Suprapubic skin (tissue), 4 donors: ENCODE measurements at places on chromosomes 5 and 9.

GRCh38 chr5:1743061-1743768, 56.4 kb downstream of the MRPL36 start:
- DNase-seq: peak; percentile 50

- DNase-seq: no peak
Observed at GRCh38 chr9:79430619-79431018, 141.1 kb upstream of the TLE4 start.

DNA sequence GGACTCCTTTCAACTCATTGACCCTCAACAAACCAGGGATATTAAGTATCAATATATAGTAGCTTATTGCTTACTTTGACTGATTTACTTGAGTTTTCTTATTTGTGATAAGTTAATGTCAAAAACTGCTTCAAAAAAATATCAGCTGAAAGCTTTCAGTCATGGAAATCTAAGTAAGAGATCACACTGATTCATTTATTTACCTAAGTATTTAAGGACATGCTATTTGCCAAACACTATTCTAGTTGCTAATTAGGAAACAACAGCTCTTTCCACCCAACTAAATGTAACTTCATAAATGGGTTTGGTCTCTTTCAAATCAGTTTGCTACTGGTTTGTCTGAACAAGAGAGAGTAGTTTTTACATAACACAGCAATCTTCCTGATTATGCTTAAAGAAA, 48.2 kb downstream of the CHD1 start:
- DNase-seq: no peak

GRCh38 chr9:138007566-138007917, 130.0 kb downstream of the CACNA1B start:
- no peak for DNase-seq

DNA sequence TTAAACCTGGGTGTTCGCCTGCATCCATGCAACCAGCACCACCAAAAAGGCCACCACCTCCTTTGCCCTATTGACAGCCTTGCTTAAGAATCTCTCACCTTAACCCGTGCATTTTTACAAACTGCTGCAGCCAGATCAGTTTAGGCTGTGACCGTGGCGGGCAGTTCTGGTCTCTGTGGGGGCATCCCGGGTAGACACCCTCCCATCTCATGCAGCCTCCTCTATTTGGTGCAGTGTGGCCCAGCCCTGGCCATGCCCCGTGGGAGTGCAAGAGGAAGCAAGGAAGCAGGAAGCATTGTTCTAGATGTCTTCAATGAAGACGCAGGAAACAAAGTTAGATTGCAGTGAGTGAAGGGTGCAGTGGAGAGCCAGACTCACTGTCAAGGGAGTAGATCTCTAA, 108.8 kb upstream of the MVB12B start:
- DNase-seq: no peak

DNA sequence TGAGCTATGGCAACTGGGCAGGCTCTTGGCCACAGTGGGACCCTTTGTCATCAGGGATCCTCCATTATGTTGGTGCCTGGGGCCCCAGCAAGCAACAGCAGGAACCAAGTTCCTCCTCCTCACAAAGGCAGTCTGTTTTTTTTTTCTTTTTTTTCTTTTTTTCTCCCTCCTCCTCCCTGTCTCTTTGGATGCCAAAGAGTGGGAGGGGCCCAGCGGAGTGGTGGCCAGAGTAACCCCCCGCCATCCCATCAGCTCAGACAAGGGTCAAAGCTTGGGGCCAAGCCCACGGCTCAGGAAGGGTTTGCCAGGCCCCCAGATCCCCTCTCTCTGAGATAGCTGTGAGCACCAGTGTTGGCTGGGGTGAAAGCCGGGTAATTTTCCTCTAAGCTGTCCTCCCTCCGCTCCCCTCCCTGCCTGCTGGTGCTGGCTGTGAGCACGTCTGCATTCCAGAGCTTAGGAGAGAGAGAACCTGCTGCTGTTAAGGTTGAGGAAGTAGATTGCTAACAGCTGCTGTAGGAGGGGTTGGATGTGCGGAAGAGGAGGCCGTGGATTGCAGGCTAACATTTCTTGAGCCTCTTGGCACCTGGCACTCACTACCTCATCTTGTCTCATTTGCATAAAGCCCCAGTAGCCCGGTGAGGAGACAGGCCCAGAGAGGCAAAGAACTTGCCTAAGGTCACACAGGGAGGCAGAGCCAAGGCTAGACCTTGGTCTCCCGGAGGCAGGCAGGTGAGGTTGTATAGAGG, 21.2 kb downstream of the GSN start:
- DNase-seq: peak; percentile 79

- DNase-seq: no peak
Observed at GRCh38 chr5:180982008-180982741, 6.5 kb upstream of the BTNL3 start.

- no peak for DNase-seq
Observed at GRCh38 chr5:43362725-43363435, 49.3 kb downstream of the CCL28 start.

- no peak for DNase-seq
Observed at GRCh38 chr5:14086261-14086660, 56.9 kb upstream of the TRIO start.

DNA sequence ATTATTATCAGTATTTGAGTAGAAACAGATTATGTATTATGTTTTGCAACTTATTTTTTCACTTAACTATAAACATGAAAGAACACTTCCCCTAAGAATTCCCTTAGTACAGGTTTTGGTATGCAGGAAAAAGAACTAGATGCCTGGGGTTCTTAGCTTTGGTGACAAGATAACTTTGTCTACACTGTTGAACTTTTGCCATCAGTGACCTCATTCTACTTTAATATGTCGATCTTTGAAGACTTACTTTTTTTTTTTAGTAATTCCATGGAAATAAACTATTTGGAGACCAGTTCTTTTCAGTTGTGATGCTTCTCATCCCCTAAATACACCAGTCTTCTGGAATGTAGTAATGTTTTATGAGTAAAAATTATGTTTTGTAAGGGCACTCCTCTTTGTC, 34.3 kb downstream of the ZNF462 start:
- DNase-seq: no peak

DNA sequence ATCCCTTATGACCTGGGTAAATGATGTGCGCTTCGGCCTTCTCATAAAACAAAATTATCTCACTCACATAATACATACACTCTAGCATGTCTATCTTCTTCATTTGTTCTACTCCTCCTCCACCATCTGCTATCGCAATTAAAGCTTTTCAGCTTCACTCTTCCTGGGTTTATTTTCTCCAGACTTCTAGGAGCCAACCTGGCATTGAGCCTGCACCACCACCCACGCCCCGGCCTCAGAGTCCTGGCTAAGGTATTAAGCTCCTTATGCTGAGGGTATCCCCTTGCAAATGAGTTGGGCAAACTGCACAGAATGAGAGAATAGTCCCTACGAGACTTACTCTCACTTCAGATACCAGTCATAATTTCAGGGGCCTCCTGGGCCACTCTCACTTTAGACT, 236.1 kb upstream of the CDH12 start:
- no peak for DNase-seq

GRCh38 chr5:170576602-170577535, 73.0 kb downstream of the KCNIP1 start:
- DNase-seq: no peak

GRCh38 chr5:124870070-124870469, 123.6 kb upstream of the ZNF608 start:
- no peak for DNase-seq

DNA sequence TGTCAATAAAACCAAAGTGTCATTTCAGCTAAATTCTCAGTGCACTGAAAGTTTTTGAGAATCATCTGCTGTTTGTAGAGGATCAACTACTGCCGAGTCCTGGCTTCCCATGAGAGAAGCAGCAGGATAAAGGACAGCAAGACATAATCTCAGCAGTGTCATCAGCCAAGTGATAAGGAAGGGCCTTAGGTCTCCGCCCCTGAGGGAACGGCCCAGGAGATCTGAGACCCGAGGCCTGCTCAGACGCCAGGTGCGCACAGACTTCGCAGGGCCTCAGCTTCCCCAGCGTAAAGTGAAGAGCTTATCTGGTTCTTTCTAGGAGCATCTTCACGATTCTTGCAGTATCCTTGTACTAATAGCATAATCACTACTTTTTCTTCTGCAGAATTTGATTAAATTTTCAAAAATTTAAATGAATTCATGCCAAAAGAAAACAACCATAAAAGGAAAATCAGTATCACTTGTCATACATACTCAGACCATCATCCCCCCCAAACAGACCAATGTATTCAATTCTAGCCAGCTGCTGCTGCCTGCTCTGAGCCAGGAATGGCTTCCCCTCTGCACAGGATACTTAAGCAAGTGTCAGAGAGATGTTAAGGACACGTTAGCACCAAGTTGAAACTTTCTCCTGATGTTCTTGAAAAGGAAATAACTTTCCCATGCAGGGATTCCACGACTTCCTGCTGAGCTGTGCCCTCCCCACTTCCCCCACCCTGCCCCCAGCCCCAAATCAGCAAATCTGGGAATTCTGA, 2.2 kb downstream of the GFPT2 start:
- no peak for DNase-seq

DNA sequence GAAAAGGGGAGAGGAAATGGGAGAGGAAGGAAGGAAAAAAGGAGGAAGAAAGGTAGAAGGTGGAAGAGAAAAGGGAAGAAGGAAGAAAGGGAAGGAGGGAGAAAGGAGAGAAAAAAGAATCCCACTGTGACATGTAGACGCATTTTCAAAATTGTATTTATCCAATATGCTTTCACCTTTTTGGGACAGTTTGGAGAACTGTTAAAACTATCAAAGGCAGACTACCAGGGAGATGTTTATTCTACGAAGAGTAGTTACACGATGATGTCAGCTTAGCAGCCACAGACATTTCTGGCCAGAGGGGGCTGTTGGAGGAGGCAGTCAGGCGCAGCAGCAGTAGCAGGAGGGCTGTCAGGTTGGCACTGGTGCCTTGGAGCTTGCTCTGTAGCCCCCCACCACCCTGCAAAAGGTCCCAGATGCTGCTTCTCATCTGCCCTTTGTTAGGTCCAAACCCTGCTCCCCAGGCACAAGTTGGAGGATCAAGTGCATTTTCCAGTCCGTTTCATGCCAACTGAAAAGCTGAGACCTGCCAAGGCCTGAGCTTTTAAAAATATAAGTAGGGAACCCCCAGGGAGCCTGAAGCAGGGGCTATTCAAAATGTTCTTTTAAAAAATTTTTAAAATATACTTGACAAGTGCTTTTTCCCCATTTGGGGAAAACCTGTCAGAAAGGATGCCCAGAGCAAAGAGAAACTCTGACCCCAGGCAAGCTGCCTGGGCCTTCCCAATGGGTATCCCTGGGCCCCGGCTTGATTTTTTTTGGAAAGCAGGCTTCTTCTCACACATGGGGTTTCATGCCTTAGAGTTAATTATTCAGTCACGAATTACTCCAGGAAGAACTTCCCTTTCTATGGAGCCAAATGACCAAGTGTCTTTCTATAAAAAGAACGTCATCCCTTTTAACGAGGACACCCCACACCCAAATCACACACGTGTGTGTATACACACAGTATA, 203.3 kb downstream of the SLIT3 start:
- DNase-seq: no peak

GRCh38 chr5:101123363-101123762, 220.3 kb upstream of the ST8SIA4 start:
- DNase-seq: no peak

- DNase-seq: no peak
Observed at GRCh38 chr9:73042155-73042554, 89.3 kb upstream of the ALDH1A1 start.

DNA sequence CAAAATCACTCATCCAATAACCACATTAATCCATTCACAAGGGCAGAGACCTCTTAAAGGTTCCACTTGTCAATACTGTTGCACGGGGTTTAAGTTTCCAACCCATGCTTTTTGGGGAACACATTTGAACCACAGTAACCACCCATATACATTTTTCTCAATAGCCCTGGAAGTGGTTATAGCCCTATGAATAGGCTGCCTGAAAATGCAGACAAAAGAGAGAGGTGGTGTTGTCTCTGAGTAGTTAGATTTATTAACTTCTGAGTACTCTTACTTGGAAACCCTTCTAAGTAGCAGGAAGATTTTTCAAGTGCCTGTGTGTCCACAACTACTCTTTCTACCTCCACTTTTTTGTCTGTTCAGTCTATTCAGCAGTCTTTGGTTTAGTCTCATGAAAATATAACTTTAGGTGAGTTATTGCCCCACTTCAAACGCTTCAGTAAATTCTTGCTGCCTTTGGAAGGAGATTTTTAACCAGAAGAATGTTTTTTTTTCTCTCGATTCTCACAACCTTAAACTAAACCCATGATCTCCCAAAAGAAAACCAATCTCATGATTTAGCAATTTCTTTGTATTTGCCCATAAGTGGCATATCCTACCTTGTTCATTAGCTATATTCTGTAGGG, 42.6 kb downstream of the ARHGEF28 start:
- DNase-seq: no peak

DNA sequence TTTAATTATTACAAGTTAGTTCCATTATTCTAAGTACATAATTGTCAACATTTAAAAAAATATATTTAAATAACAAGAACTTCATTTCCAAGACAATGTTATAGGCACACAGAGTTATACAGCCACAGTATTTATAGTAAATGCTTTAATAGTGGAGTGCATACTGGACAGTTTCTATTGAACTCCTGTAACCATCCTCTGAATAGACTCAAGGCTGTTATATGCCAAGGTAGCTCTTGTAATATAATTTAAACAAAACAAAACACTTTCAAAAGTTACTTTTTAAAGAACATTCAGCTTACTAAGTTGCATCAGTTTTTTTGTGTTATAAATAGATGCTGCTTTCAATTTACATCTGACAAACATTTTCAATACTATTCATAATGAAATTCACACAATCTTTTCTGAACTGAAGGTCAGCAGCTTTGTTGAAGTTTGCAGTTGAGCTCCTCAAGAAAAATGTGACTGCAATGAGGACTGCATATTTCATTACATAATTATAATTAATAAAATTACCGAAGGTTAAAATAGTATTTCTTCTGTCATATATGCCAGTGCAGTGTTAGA, 549.9 kb upstream of the CYLC2 start:
- no peak for DNase-seq

GRCh38 chr5:7873216-7873615, 4.3 kb downstream of the MTRR start:
- DNase-seq: no peak

DNA sequence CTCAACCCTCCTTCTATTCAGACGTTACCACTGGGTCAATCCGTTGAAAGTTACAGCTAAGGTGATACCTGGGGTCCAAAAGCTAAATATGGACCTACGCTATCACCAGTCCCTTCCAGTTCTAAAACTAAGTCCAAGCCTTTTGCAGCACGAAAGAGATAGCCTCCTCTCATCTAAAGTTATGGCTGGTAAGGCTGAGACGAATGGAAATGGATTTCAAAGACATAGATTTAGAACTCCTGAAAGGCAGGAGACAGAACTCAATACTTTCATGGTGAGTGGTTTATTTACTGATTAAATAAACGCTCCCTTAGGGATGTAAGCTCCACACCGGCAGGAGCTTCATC, 751 bp upstream of the RIC1 start:
- DNase-seq: no peak

DNA sequence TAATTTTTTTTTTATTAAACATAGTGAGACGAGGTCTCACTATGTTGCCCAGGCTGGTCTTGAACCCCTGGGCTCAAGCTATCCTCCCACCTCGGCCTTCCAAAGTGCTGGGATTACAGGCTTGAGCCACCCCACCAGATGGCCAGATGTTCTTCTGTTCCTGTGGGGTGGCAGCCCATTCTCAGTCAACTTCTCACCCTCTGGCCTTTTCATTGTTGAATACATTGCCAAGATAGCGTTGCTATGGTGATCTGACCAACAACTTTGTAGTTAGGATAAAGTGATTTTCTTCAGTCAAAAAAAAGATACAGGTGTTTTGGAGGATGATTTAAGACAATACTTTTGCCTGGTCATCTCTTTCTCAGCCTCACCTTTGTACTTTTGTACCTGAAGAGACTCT, 109.1 kb downstream of the EGFLAM start:
- no peak for DNase-seq

GRCh38 chr5:145962001-145962400, 25.6 kb downstream of the SH3RF2 start:
- DNase-seq: no peak

- DNase-seq: no peak
Observed at GRCh38 chr5:108650997-108651396, 96.7 kb upstream of the FER start.
